ENCODE measurements at places on chromosomes 2 and 18.

GRCh38 chr2:23940718-23941620 is 706 bp downstream of the UBXN2A start:
- no peak for DNase-seq

GRCh38 chr2:128273469-128274081 is 45.1 kb downstream of the HS6ST1 start:
- no peak for DNase-seq

DNA sequence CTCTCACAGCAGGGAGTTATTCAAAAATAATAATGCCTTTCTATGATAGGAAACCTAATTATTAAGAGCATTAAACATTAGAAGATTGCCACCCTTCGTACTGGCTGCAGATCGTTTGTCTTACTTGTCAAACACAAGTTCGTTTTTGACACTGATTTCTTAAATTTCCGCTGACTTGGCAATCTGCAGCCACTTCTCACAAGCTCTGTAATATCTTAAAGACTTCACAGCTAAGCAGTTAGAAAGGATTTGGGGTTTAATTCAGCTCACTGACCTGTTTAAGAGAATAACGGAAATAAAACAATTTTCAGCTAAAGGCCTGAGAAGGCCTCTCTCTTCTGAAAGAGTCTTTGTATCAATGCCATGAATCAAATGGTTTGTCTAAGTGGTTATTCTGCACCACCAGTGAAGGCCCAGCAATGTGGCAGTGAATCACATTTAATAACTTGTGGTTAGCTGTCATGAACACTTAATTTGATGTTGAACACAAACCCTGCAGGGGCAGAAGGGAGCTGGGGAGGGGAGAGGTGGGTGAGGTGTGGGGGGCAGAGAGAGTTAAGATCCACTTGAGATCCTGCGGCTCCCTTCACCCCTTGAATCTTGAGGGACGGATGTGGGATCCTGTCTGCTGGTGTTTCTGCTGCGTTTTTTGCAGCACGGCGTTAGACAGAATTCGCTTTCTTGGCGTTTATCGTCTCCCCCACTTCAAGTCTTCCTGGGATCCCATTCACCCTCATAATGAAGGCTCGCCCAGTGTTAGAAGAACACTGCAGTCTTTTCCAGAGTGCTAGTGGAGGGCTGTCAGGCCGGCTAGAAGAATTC is 145.4 kb upstream of the SATB2 start:
- DNase-seq: no peak

- no peak for DNase-seq
Observed at GRCh38 chr2:184849516-184849915, 251.2 kb downstream of the ZNF804A start.

DNA sequence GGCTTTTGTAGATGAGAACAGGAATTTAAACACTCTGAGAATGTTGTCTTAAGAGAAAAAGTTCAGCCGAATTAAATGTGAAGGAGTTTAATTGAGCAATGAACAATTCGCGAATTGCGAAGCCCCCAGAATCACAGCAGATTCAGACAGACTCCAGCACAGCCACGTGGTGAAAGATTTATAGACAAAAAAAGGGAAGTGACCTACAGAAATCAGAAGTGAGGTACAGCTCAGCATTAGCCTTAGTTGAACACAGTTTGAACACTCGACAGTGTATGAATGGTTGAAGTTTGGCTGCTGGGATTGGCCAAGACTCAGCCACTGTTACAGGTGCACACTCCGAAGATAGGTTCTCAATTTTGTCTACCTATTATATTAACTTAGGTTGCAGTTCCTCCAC is 264.0 kb upstream of the CHST9 start:
- DNase-seq: no peak

GRCh38 chr18:49309676-49310075 is 150.8 kb downstream of the DYM start:
- no peak for DNase-seq

DNA sequence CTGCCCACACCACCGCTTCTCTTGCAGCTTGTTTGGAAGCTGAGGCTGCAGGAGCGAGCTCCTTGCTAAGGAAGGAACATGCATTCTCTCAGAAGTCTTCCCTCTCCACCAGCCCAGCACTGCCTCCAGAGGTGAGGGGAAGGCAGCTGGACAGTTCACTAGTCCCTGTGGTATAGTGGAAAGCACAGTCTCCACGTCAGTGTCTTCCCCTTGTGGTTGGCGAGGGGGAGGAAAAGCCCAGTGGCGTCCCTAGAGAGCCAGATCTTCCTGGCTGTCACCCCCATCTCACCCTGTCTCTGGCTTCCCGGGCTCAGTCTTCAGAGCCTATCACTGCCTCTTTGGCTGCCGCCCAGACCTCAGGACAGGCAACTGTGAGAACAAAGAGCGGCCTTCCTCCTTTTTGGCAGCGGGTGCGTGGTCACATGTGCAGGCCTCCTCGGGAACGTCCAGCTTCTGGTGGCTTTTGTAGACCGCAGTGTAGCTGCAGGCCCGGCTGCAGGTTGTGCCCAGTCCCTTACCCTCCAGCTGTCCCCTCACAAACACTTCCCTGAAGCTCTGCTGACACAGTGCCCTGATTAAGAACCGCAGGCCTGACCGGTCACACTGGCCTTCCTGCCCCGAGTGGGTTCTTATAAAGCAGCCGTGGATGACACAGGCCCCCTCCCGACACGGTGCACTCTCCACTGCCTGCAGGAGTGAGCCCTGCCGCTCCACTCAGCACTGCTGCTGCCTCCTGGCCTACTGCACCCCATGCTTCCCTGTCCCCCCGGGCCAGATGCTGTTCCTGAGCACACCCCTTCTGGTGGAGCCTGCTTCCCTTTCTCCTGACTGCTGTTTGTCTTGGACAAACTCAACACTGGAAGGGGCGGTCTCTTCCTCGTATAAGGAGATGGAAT is 90.9 kb downstream of the RNF144A start:
- no peak for DNase-seq

DNA sequence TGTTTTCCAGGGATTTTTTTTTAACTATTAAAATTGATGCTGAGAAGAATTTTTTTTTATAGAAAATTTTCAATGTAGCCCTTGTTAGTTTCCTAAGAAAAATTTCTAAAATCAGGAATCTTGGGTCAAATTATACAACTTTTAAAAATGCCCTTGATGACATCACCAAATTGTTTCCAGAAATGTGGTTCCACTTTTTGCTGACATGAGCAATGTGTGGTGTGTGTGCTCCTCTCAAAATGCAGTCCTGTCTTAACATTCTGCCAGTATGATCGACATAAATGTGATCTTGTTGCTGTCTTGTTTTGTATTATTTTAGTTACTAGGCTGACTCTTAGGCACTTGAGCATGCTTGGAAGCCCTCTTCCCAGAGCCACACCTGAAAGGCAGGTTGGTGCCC is 89.7 kb upstream of the ST6GAL2 start:
- DNase-seq: no peak

DNA sequence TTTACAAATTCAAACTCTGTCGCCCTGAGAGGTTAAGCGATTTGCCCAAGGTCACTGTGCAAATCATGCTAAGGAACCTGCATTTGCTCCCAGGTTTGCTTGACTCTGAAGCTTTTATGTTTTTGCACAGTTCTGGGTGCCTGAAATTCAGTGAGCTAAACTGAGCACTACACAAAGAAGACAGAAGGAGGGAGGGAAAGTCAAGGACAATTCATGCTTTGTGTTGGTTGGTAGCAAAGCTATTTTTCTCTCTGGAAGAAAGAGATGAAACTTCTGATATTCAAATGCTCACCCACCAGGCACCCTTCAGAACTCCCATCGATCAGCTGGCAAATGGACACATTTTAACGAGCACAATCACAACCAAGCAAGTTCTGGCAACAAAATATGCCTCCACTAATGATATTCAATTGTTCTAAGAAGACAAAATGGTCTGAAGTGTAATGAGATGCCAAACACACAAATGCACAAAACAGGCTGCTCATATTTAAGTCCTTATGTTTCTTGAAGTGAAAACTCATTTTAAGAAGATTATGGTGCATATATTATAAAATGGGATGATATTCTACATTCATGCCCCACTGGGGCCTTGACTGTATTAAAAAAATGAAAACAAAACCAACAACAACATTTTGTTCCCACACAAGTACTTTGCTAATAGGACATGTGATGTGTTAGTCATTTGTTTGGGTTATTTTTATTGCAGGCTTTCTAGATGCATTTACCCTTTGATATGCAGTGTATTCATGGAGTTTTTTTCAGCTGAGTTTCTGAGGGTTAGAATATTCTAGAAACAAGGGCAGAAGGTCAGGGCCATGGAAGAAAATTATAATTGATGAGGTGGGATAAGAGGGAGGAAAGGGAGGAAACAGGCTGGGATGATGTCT is 445.6 kb upstream of the CELF4 start:
- DNase-seq: no peak

GRCh38 chr2:16244966-16245320 is 304.6 kb downstream of the MYCN start:
- DNase-seq: no peak

- DNase-seq: no peak
Observed at GRCh38 chr2:227153307-227153706, 10.7 kb downstream of the COL4A4 start.

DNA sequence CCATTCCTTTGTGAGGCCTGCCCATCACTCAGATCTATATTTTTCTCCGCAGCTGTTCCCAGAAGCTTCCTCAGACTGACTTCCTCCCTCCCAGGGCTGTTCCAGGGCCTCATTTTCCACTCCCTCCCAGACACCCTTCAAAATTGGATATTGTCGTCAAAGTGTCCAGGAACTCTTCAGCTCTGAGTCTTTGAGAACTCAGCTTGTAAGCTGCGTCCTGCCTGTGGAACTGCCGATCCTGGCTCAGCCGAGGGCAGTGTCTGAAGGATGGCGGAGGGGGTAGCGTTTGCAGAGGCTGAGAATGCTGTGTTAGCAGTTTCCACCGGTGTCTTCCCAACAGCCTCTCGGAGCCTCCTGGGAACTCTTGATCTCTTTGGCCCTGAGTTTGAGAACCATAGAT is 27.1 kb downstream of the NCK2 start:
- DNase-seq: no peak

DNA sequence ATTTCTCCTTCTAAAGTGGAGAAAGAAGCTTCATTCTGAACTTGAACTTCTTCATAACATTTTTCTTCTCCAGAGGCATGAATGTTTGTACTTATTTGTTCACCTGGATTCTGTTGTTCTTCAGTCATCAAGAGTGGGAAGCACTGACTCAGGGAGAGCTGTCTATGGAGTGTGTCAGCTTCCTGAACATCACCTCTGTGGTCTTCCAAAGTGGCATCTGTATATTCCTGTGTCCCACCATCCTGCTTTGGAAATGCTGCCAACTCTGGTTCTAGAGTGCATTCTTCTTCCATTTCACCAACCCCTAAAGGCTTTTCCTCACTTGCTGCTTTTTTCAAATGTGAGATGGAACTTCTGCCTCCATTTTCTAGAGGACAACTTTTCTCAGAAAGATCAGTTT is 59.5 kb downstream of the TTN start:
- no peak for DNase-seq

- DNase-seq: no peak
Observed at GRCh38 chr2:215692387-215693079, 256.7 kb upstream of the FN1 start.

DNA sequence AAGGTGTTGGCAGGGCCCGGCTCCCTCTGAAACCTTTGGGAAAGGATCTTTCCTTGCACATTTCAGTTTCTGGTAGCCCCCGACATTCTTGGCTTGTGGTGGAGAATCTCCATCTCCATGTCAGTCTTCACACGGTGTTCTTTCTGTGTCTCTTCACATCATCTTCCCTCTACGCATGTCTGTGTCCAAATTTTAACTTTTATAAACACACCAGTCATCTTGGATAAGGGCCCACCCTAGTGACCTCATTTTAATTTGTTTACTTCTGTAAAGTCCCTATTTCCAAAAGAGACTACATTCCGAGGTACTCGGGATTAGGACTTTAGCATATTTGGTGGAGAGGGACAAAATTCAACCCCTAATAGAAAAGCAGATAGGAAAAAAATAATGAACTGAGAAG is 138.4 kb downstream of the GALNT3 start:
- DNase-seq: no peak

DNA sequence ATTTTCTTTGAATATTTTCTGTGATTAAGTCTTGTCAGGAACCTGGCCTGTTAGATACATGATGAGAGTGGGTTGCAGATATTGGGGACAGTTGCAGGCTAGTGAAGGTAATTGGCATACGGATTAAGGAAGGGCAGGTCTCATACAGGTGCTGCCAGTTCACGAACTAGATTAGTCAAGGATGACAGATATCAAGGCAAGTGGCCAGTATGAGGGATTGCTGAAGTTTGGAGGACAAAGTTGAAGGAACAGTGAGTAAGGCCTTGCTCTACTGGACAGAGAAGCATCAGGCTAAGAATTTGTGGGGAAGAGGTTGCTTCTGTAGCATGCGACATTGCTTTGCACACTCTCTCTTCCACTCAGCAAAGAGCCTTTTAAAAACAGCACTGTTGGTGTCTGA is 12.8 kb upstream of the NCOA1 start:
- DNase-seq: no peak

- DNase-seq: no peak
Observed at GRCh38 chr2:97645112-97645694, 659 bp upstream of the COX5B start.

- no peak for DNase-seq
Observed at GRCh38 chr18:5817816-5818215, 77.5 kb downstream of the TMEM200C start.

- no peak for DNase-seq
Observed at GRCh38 chr2:28310107-28310506, 82.6 kb upstream of the FOSL2 start.

GRCh38 chr18:48639772-48640432 is 101.1 kb downstream of the CTIF start:
- no peak for DNase-seq

GRCh38 chr18:73752546-73752945 is 395.1 kb downstream of the FBXO15 start:
- DNase-seq: no peak

- DNase-seq: no peak
Observed at GRCh38 chr2:161101406-161101805, 58.8 kb upstream of the TANK start.

GRCh38 chr18:31606265-31606664 is 14.6 kb downstream of the TTR start:
- DNase-seq: no peak

- DNase-seq: no peak
Observed at GRCh38 chr2:128631698-128632500, 313.2 kb upstream of the HS6ST1 start.

DNA sequence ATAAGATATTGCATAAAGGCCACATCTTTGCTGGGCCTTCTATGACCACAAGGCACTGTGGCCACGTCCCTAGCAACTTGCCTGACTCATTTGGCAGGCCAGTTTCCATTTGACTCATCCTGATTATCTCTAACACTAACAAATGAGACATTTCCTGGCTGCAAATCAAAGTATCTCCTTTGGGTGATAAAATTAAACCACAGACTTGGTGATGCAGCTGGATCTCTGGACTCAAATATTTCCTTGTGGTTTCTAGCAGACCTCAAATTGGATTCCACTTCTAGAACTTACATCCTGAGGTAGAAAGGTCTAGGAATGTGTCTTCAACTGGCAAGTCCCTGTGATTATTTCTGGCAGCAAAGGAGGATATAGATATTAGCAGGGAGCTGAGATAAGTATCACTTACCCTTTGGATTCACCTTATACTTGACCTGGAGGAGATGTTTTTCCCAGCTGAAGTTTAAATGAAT is 167.9 kb upstream of the NXPH2 start:
- DNase-seq: no peak
